Astrocyte of the hippocampus (primary cell): ENCODE measurements at places on chromosomes 2 and 18.

DNA sequence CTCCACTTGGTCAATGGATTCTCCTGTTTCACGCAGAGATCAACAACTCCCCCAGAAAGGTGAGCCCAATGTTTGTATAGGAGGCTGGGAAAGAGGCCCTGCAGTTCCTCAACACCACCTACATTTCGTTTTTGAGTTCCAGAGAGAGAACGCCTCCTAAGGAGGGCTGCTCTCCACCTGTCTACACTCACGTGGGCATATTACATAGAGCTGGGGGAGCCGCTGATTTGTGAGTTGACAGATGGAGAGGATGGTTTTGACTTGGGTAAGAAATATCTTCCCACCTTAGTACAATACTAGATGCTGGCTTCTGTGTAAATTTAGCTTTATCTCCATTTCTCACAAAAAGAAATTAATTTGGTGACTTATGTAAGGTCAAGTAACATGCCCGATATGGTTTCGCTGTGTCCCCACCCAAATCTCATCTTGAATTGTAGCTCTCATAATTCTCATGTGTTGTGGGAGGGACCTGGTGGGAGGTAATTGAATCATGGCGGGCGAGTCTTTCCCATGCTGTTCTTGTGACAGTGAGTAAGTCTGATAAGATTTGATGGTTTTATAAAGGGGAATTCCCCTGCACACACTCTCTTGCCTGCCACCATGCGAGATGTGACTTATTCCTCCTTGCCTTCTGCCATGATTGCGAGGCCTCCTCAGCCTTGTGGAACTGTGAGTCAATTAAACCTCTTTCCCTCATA lies 274.5 kb upstream of the PXDN start:
- DNase-seq, result no peak

DNA sequence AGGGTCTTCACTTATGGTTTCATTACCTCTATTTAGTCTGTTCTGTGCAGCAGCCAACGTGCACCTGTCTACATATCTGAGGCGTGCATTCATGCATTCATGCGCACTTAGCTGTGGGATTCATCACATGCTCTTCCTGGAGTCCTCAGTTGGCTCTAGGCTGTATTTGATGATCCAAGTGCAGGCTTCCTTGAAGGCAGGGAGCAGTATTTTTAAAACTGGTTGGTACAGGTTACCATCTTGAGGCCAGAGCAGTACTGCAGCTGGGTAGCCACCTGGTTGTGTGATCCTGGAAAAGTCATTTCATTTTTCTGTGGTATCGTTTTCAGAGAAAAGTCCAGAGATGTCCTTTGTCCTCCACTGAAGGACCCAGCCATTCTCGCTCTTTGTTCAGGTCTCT lies 109.8 kb downstream of the EN1 start:
- no peak for DNase-seq

- peak; percentile 76 for DNase-seq
Measured at GRCh38 chr2:189570570-189571031, 10.0 kb downstream of the SLC40A1 start.

DNA sequence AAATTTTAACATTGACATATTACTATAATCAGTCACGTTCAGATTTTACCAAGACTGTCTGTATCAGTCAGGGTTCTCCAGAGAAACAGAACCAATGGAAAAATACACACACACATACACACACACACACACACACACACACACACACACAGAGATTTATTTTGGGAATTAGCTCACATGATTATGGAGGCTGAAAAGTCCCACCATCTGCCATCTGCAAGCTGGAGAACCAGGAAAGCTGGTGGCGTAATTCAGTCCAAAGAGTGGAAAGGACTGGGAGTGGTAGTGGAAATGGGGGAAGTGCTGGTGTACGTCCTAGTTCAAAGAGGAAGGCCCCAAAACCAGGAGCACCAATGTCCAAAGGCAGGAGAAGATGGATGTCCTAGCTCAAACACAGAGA lies 166.4 kb downstream of the AKAIN1 start:
- no peak for DNase-seq

- DNase-seq, result no peak
Measured at GRCh38 chr18:73992242-73993022, 155.2 kb downstream of the FBXO15 start.

- DNase-seq, result peak; percentile 13
Measured at GRCh38 chr18:3140986-3141639, 78.7 kb downstream of the MYOM1 start.

DNA sequence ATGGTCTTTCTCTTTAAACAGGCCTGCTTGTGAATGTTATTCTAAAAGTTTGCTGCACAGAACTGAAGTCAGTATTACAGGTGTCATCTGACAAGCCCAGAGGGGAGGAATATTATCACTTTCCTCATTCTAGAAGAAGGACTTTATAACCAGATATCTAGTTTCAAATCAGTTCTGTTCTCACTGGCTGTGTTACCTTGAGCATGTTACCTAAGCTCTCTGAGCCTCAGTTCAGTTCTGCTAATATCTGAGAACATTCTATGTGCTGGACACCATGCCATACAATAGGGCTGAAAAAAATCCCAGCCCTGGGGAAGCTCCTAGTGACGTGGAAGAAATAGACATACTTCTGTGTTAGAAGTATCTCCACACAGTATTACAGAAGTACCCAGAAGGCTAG lies 27.9 kb downstream of the MAPRE3 start:
- no peak for DNase-seq

DNA sequence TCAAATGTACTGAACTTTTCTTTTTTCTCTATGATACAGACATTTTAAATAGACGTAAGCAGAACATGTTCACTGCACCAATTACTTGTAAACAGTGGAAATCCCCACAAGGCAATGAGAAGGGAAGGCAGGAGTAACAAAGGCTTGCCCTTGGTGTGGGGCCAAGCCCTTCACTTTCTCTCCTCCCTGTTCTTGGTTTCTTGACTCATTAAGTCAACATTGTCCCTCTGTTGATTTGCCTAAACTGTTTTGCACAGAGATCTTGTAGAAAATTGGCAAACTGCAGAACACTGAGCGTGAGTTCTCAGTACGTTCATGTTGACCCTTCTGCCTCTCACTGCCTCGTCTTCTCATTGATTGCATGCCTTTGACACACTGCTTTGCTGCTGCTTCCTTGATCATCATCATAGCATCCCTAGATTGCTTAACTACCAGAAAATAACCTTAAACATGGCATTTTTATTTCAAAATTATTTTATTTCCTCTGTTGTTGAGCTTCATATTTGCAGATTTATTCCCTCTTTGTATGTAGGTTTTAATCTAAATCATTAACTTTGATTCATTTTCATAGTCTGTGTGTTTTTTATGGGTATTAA lies 257.7 kb downstream of the PTGR3 start:
- DNase-seq, result peak; percentile 96

GRCh38 chr2:85539361-85540132 lies 579 bp downstream of the MAT2A start:
- peak; percentile 84 for DNase-seq

- no peak for DNase-seq
Measured at GRCh38 chr2:37357069-37357468, 12.6 kb downstream of the QPCT start.

GRCh38 chr2:14944562-14945346 lies 312.2 kb downstream of the LRATD1 start:
- DNase-seq, result peak; percentile 67

DNA sequence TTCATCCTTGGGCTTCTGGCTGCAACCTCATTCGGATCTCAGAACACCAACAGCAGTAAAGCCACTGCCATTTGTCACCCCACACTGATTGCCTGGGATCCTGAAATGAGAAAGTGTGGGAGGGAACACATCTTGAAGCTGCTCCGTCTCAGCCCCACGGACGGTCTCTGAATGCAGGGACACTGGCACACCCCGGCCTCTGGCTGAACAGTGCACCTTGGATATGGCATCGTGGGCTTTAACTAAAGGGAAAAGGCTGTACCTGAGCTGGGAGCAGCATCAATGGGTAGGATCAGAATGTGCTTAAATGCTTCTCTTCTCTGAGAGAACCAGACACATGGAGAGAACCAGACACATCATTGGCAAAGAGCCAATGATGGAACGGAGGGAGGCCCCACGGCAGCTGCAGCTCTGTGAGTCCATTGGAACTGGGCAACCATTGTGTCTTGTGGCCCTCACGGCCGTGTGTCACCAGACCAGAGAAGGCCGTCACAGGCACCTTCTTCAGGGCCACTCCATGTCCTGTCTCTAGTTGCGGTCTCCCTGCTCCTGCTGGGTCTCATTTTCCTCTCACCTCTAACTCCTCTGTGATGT lies 193.4 kb upstream of the MYT1L start:
- DNase-seq, result no peak

- DNase-seq, result peak; percentile 7
Measured at GRCh38 chr2:119523383-119523951, 816 bp downstream of the SCTR start.

DNA sequence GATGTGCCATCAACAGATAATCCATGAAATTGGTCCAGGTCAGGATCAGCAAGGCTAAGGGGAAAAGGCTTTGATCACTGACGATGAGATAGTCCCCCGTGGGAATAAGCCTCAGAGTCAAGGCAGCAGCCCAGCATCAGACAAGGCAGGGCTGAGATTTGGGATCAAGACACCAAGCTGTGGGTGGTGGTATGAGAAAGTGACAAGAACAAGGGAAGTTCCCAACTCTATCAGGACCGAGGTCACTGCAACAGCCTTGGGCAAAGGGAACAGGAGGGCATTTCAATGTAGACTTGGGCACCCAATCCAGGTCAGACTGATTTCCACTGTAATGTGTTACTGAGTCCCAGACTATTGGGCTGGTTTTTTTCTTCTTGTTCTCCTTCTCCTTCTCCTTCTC lies 18.7 kb downstream of the PLEK start:
- no peak for DNase-seq

DNA sequence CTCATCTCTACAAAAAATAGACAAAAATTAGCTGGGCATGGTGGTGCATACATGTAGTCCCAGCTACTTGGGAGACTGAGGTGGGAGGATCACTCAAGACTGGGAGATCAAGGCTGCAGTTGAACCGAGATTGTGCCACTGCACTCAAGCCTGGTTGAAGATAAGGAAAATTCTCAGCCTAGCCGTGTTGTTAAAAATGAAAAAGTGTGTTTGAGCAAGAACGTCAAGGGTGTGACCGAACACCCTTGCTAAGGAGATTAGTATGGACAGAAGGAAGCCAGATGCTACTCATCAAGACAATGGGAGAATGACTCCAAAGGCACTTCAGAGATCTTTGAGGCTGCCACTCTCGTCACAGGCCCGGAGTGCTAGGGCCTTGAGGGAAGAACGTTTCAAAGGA lies 70.0 kb upstream of the NDUFV2 start:
- no peak for DNase-seq

GRCh38 chr2:28716265-28716865 lies 35.3 kb upstream of the PPP1CB start:
- peak; percentile 93 for DNase-seq

DNA sequence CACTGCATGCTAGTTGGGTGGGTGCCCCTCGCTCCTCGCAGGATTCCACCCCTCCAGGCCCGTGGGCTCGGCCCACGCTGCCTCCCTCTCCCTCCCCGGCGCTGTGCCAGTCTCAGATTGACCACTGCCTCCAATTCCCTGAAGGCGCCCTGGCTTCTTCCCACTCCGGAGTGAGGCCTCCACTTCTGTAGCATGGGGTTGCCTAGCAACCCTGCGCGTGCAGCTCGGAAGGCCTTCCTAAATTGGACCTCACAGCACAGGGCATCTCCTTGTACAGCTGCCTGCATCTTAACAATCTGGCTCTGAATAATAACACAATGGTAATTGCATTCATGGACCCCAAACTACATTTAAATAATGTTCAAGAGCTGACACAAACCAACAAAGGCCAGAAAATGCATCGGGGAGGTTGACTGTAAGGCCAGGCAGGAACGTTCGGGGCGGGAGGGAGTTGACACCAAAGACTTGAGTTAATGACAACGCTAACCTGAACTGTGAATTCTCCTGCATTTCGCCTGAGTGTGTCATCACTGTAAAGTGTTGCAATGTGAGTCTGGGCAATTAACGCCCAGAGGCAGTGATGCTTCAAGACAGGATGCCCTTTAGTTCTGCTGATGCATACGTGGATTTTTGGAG lies 222.9 kb downstream of the ZBTB7C start:
- DNase-seq, result peak; percentile 48

DNA sequence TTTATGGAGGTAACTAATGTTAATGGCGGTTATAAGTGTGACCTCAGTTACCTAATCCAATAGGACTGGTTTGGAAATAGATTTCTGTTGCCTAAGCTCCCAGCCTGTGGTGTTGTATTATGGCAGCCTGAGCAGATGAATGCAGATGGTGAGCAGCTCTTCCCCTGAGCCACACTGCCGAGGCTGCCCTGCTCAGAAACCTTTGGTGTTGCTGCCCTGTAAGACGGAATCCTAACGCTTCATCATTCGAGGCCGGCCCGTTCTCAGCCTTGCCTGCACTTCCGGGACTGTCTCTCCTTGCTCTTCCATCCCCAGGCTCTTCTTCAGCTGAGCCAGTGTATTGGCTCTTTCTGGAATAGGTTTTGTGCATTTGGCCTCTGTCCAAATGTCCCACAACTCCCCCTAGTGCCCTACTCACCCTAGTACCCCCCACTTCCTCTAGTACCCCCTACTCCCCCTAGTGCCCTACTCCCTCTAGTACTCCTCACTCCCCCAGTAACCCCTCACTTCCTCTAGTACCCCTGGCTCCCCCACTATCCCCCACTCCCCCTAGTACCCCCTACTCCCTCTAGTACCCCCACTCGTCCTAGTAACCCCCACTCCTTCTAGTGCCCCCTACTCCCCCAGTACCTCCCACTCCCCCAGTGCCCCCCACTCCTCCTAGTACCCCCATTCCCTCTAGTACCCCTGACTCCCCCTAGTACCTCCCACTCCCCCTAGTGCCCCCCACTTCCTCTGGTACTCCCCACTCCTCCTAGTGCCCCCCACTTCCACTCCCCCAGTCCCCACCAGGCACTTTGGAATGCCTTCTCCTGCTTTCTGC lies 106.0 kb upstream of the TAF1B start:
- DNase-seq, result no peak

- peak; percentile 54 for DNase-seq
Measured at GRCh38 chr2:12442476-12442847, 274.3 kb upstream of the TRIB2 start.

- no peak for DNase-seq
Measured at GRCh38 chr2:134300585-134300984, 46.7 kb downstream of the MGAT5 start.

DNA sequence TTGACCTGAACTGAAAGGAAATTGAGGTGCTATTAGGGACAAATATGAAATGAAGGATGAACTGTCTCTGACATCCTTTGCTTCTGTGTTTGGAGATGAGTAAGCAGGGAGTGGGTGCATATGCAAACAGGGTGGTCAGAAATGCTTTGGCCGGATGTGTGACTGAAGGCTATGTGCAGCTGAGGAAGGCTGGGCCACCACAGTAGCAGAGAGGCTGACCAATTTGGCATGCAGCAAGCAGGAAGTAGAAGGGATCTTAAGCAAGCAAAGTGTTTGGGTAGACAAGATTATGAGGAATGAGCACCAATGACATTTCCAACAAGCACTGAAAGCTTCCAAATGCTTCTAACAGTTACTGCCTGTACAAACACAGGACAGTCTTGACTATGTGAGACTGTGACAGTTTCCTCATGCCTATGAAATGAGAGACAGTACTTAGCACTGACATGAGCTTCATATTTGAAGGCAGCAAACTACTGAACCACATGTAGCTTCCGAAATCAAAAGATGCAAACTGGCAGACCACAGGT lies 3.3 kb upstream of the ACTR3 start:
- DNase-seq, result peak; percentile 70

GRCh38 chr18:78994977-78995582 lies 15.5 kb downstream of the SALL3 start:
- no peak for DNase-seq
